Thoracic aorta endothelial cell (primary cell): ENCODE measurements at places on chromosomes 3 and 15. TPM values are rescaled to one million over a fixed set of nuclear protein-coding genes. Genes with fewer than 3 reads are reported as not detected.

Gene CHRFAM7A
- total RNA-seq: 5.3 and 5.7 TPM in 2 replicates

Gene GDPGP1
- 8.4 and 11.3 TPM in 2 replicates for total RNA-seq

Gene RBP2
- not detected in 2 replicates for total RNA-seq

Gene AHSG
- not detected in 2 replicates for total RNA-seq

Gene KCNMB3
- total RNA-seq: 1.5 and 1.6 TPM in 2 replicates

Gene SLC6A20
- total RNA-seq: not detected in 2 replicates

Gene PLIN1
- total RNA-seq: under 0.01 TPM in 1 of 2 replicates, not detected in the other

Gene IL5RA
- total RNA-seq: not detected in 2 replicates

Gene BOC
- total RNA-seq: 0.40 and 0.86 TPM in 2 replicates

Gene NGLY1
- 39.6 and 43.1 TPM in 2 replicates for total RNA-seq

Gene FGD5
- total RNA-seq: 104 and 107 TPM in 2 replicates

Gene SNX33
- total RNA-seq: 8.2 and 11.2 TPM in 2 replicates

Gene MNS1
- total RNA-seq: 1.4 and 1.6 TPM in 2 replicates

Gene ASB14
- total RNA-seq: not detected in 2 replicates

Gene FBLN2
- 0.22 and 0.40 TPM in 2 replicates for total RNA-seq

Gene TM4SF4
- total RNA-seq: not detected in 2 replicates

Gene OR5H2
- total RNA-seq: not detected in 2 replicates

Gene SLC24A5
- total RNA-seq: 0.07 TPM in 1 of 2 replicates, not detected in the other

Gene LRRC3B
- not detected in 2 replicates for total RNA-seq

Gene B4GALT4
- 3.2 and 5.0 TPM in 2 replicates for total RNA-seq

Gene STXBP5L
- total RNA-seq: not detected in 2 replicates

Gene SLC12A1
- total RNA-seq: not detected in 2 replicates

Gene DTWD1
- total RNA-seq: 17.7 and 25.1 TPM in 2 replicates

Gene SEMA7A
- 0.53 and 1.0 TPM in 2 replicates for total RNA-seq

Gene KBTBD8
- total RNA-seq: 4.1 and 6.0 TPM in 2 replicates

Gene ROPN1
- not detected in 2 replicates for total RNA-seq

Gene SAMMSON
- not detected in 2 replicates for total RNA-seq

Gene CCR9
- total RNA-seq: not detected in 2 replicates

Gene LNP1
- 2.2 and 2.9 TPM in 2 replicates for total RNA-seq

Gene LXN
- 99.8 and 102 TPM in 2 replicates for total RNA-seq

Gene ANO10
- total RNA-seq: 48.9 and 51.6 TPM in 2 replicates

Gene NEO1
- 0.27 and 0.29 TPM in 2 replicates for total RNA-seq

Gene HEMK1
- 10.8 and 12.0 TPM in 2 replicates for total RNA-seq

Gene SAMD7
- not detected in 2 replicates for total RNA-seq

Gene CTXN2
- total RNA-seq: not detected in 2 replicates

Gene UROC1
- not detected in 2 replicates for total RNA-seq

Gene C3orf85
- total RNA-seq: not detected in 2 replicates

Gene NRROS
- 7.4 and 15.9 TPM in 2 replicates for total RNA-seq

Gene APOD
- total RNA-seq: 2.8 and 6.8 TPM in 2 replicates

Gene IP6K2
- 47.9 and 57.8 TPM in 2 replicates for total RNA-seq

Gene STRA6
- total RNA-seq: not detected in 2 replicates

Gene PIERCE2
- 1.2 and 1.6 TPM in 2 replicates for total RNA-seq

Gene SAXO2
- total RNA-seq: 0.22 and 0.40 TPM in 2 replicates

Gene SLC22A13
- total RNA-seq: 0.22 and 0.27 TPM in 2 replicates

Gene CCDC9B
- total RNA-seq: 25.6 and 32.7 TPM in 2 replicates

Gene CADM2
- 0.07 TPM in 1 of 2 replicates, not detected in the other for total RNA-seq

Gene RTP3
- total RNA-seq: not detected in 2 replicates

Gene GADL1
- total RNA-seq: 0.14 and 1.1 TPM in 2 replicates

Gene ACKR4
- 1.0 and 4.0 TPM in 2 replicates for total RNA-seq

Gene FANCD2OS
- not detected in 2 replicates for total RNA-seq

Gene CHRNA5
- 15.2 and 19.1 TPM in 2 replicates for total RNA-seq

Gene GOLGA8K
- total RNA-seq: 0.66 and 1.5 TPM in 2 replicates

Gene ADAMTSL3
- total RNA-seq: under 0.01 TPM in 2 replicates

Gene FAM107A
- total RNA-seq: 10.8 and 48.1 TPM in 2 replicates

Gene SLC12A8
- total RNA-seq: 0.29 and 0.80 TPM in 2 replicates

Gene ZNF662
- 1.1 and 2.4 TPM in 2 replicates for total RNA-seq

Gene AMIGO3
- total RNA-seq: 0.14 TPM in 1 of 2 replicates, not detected in the other

Gene CRYGS
- total RNA-seq: 1.7 and 2.1 TPM in 2 replicates
